ENCODE measurements at places on chromosomes 7 and 10. TPM values are rescaled to one million over a fixed set of nuclear protein-coding genes. Genes with fewer than 3 reads are reported as not detected.

DNA sequence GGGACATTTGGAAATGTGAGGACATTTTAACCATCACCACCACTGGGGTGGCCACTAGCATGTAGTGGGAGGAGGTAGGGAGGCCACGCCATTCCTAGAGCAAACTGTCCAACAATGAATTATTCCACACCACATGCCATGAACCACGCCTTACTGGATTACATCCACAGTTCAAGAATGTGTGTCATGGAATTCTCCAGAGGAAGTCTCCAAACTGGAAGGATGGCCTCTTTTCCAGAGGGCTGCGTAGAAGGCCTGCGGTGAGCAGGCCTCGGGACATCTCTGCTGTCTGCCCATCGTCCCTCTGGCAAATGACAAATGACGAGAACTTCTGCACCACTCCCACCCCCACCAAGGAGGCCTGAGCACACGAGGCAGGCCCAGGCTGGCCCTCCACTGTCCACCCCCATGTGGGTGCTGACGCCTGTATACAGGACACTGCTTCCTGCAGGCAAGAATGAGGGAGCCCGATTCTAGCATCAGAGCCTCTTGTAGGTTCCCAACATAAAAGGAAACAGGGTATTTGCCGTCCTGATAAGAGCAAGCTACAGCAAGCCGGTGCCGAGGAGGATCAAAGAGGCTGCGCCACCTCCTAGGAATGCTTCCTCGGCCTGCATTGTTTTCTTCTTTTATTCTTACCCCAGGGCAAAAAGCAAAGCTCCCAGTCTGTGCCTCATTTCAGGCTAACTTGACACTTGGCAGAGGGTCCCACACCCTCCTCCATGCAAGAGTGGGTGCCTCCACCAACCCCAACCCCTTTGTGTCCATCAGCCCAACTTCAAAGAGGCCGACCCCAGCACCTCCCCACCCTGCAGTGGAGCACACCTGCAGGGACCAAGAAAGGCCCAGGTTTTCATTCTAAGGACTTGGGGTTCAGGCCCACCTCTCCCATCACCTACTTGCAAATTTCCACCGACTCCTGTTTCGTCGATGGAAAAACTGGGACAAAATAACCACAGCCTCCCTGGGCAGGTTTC, 23.9 kb downstream of the TNS3 start:
- H3K4me3 ChIP-seq: no peak overlapping the region
- DNase-seq: no peak
- H3K27me3 ChIP-seq: no peaks in the 10 kb centered on the region
- H3K36me3 ChIP-seq: no peaks in the 10 kb centered on the region
- peaks cover 21% of the 10 kb centered on the region for H3K4me1 ChIP-seq

DNA sequence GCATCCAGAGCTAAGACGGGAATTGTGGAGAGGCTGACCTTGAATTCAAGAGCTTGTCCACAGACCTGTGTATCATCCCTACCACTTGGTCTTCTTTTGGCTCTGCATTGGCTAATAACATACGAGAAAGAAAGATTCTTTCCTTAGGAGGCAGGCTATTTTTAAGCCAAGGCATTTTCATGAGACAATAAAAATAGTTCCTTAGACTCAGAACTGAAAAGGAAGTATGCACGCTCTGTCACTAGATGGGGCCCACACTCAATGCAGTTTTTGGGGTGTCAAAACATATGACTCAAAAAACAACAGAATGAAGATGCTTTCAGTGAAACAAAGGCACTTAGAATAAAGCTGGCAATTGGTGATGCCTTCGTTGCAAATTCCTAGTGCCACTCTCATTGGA, 265.9 kb upstream of the DGKB start:
- H3K27me3 ChIP-seq: no peaks in the 10 kb centered on the region
- H3K27ac ChIP-seq: no peak overlapping the region
- no peak for DNase-seq
- no peaks in the 10 kb centered on the region for H3K36me3 ChIP-seq
- H3K4me1 ChIP-seq: no peaks in the 10 kb centered on the region

DNA sequence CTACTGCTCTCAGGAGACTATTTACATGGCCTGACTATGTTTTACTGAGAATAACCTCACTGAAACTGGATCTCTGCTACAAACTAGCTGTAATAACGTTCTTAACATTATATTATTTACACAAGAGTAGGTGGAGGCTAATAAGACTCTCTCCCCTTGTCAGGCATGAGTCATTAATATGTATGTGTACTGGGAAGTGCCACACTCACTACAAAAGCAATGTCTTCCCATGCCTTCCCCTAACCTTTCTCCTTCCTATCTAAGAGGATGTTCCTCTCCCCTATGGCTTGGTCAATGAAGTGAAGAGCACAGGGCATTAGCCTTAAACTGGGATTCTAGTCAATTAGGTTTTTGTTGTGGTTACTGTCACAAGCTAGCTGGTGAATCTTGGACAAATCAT, 147.9 kb downstream of the DGKB start:
- H3K4me1 ChIP-seq: no peaks in the 10 kb centered on the region
- no peak overlapping the region for H3K4me3 ChIP-seq
- no peak overlapping the region for H3K27ac ChIP-seq
- no peaks in the 10 kb centered on the region for H3K27me3 ChIP-seq
- no peak for DNase-seq
- no peaks in the 10 kb centered on the region for H3K36me3 ChIP-seq

- no peaks in the 10 kb centered on the region for H3K27me3 ChIP-seq
- H3K4me3 ChIP-seq: no peak overlapping the region
- H3K27ac ChIP-seq: no peak overlapping the region
- H3K4me1 ChIP-seq: no peaks in the 10 kb centered on the region
- no peak for DNase-seq
Observed at GRCh38 chr10:11156480-11156879, 138.8 kb downstream of the CELF2 start.

GRCh38 chr10:77160679-77161078, 476.9 kb downstream of the KCNMA1 start:
- no peak for DNase-seq
- H3K27ac ChIP-seq: no peak overlapping the region
- no peaks in the 10 kb centered on the region for H3K27me3 ChIP-seq
- H3K36me3 ChIP-seq: no peaks in the 10 kb centered on the region
- no peaks in the 10 kb centered on the region for H3K4me1 ChIP-seq

GRCh38 chr7:52436278-52436677, 599.2 kb upstream of the POM121L12 start:
- no peak for DNase-seq
- no peak overlapping the region for H3K4me3 ChIP-seq
- H3K36me3 ChIP-seq: no peaks in the 10 kb centered on the region
- no peaks in the 10 kb centered on the region for H3K27me3 ChIP-seq

DNA sequence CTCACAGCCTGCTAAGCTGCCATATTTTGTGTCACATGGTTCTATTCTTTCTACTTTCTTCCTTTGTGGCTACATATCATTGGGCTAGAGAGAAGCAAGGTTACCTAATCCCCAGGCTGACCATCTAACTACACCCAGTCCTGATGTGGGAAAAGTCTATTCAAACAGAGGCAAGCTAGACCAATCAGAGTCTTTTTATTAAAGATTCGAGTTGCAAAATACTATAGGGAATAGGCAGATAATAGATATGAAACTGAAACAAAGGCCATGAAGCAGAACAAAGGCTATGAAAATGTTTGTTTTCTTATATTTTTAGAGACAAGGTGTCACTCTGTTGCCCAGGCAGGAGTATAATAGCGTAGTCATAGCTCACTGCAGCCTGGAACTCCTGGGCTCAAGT, 36.7 kb downstream of the MTERF1 start:
- no peak overlapping the region for H3K4me3 ChIP-seq
- no peak for DNase-seq
- H3K4me1 ChIP-seq: no peaks in the 10 kb centered on the region
- no peaks in the 10 kb centered on the region for H3K27me3 ChIP-seq

DNA sequence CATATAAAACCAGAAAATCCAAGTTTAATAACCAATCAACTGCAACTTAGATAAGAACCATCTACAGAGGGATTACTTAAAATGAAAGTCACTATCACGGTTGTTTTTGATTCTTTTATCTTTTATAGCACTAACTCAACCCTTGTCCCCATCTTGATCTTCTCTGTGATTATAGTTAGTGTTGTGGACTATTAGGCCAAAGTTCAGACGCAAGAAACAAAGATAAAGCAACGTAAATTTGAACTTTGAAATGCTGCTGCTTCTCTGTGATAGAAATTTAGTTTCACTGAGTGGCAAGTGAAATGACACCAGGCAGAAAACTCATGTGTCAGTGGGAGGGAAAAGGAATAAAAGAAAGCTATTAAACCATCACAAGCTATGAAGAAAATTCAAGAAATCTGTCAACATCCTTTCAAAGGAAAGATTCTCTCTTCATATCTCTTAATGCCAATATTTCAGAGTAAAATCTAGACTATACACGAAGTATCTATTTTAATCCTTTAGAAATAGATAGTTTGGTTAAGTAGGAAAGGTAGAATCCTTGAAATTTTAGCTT, 71.8 kb upstream of the MALRD1 start:
- no peaks in the 10 kb centered on the region for H3K27me3 ChIP-seq
- H3K4me1 ChIP-seq: no peaks in the 10 kb centered on the region
- no peak for DNase-seq

DNA sequence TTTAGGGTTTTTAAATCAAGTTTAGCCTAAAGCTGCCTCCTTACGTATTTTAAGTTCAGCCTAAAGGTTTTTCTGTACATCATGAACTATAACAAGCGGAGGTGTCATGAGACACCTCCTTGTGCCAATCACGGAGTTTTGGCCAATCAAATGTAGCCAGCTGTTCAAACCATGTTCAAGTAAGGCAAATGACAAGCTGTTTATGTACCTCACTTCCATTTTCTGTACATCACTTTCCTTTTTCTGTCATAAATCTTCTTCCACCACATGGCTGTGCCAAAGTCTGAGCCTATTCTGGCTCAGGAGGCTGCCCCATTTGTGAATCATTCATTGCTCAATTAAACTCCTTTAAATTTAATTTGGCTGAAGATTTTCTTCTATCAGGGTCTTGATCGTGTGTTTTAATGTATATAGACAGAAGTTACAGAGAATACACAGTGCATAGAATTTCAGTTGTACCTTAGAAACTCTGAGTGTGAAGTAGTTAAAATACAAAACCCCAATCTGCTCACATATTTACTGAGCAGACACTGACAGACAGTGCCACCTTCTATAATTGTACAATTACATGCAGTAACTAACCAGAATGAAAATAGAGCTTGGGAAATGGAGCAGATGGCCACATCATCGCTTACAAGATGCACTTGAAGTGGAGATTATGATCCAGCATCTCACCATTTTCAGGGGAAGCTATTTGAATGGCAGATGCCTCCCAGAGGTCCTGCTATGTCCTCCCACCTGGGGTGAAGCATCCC, 76.9 kb upstream of the LANCL2 start:
- no peaks in the 10 kb centered on the region for H3K4me1 ChIP-seq
- no peak overlapping the region for H3K27ac ChIP-seq
- no peak for DNase-seq
- H3K4me3 ChIP-seq: no peak overlapping the region
- H3K36me3 ChIP-seq: no peaks in the 10 kb centered on the region

GRCh38 chr7:6709808-6710207, 3.1 kb upstream of the ZNF12 start:
- no peak for DNase-seq
- no peak overlapping the region for H3K4me3 ChIP-seq
- no peaks in the 10 kb centered on the region for H3K27me3 ChIP-seq
- H3K27ac ChIP-seq: no peak overlapping the region

DNA sequence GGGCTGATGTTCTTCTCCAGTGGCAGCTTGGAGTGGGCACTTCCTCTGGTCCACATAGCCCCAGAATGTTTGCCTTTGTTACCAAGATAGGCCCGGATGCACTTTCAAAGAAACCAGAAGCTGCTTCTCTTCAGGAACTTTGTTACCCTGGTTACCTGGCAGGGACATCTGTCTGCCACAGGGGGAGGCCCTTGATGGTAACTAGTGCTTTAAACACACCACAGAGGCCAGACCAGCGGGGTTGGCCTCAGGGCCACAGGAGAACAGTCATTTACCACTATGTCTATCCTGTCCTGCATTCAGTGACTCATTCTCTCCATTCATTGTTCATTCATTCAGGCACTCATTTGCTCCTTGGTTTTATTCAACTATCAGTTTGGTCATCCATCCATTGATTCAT, 11.9 kb upstream of the PLEKHA1 start:
- no peaks in the 10 kb centered on the region for H3K27me3 ChIP-seq
- DNase-seq: no peak
- H3K4me1 ChIP-seq: peaks cover 4% of the 10 kb centered on the region
- no peak overlapping the region for H3K27ac ChIP-seq
- H3K36me3 ChIP-seq: no peaks in the 10 kb centered on the region
- H3K4me3 ChIP-seq: no peak overlapping the region

GRCh38 chr7:113915956-113916355, 2.9 kb downstream of the PPP1R3A start:
- no peak overlapping the region for H3K4me3 ChIP-seq
- H3K36me3 ChIP-seq: no peaks in the 10 kb centered on the region
- no peak for DNase-seq
- no peak overlapping the region for H3K27ac ChIP-seq
- no peaks in the 10 kb centered on the region for H3K27me3 ChIP-seq

DNA sequence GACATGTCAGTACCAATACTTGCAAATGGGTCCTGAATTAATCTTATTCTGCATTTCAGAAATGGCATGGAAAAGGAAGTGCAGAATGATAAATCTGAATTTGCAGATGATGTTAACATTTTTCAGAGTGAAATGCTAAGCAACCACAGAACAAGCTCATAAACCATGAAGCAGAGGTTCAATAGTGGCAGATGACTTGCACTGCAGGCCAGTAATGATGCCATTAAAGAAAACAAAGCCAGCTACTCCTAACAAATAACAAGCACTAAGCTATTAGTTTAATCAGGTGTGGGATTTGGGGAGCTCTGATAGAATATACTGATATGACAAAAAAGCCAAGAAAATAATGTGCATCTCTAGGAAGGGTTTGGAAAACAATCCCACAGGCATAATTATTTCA, 85.4 kb downstream of the FAM13C start:
- H3K27me3 ChIP-seq: no peaks in the 10 kb centered on the region
- no peak for DNase-seq
- no peak overlapping the region for H3K27ac ChIP-seq
- H3K4me3 ChIP-seq: no peak overlapping the region

- no peak for DNase-seq
- no peaks in the 10 kb centered on the region for H3K4me1 ChIP-seq
- no peak overlapping the region for H3K27ac ChIP-seq
- H3K4me3 ChIP-seq: no peak overlapping the region
- no peaks in the 10 kb centered on the region for H3K36me3 ChIP-seq
- no peaks in the 10 kb centered on the region for H3K27me3 ChIP-seq
Observed at GRCh38 chr7:91374321-91374989, 110.2 kb downstream of the FZD1 start.

- H3K4me3 ChIP-seq: no peak overlapping the region
- H3K27me3 ChIP-seq: no peaks in the 10 kb centered on the region
- H3K27ac ChIP-seq: no peak overlapping the region
- no peak for DNase-seq
Observed at GRCh38 chr7:17520941-17521340, 222.5 kb downstream of the AHR start.

The CCDC172 gene
- total RNA-seq: not detected

The TEX47 gene
- not detected for total RNA-seq

The GHRHR gene
- 0.54 TPM for total RNA-seq

The FUOM gene
- total RNA-seq: 25.1 TPM

The FAM237B gene
- not detected for total RNA-seq
